ENCODE measurements at places on chromosomes 16 and 17.

DNA sequence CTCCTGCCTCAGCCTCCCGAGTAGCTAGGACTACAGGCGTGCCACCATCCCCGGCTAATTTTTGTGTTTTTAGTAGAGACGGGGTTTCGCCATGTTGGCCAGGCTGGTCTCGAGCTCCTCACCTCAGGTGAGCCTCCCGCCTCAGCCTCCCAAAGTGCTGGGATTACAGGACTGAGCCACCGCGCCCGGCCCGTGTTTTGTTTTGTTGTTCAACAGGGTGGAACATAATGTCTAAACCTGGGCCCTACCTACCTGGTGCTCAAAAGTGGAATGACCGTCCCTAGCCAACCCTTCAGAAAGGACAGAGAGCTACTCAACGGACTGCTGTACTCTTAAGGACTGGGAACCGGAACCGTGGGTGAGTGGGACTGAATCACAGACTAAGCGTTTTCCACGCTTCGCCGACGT is 772 bp upstream of the KIF22 start:
- no peak for DNase-seq

- peak; percentile 57 for DNase-seq
These were observed 21.4 kb downstream of the BAHCC1 start for GRCh38 chr17:81416612-81417011.

GRCh38 chr17:67436233-67436632 is 59.2 kb downstream of the PITPNC1 start:
- no peak for DNase-seq

GRCh38 chr17:9383826-9384225 is 191.8 kb downstream of the STX8 start:
- DNase-seq: no peak

DNA sequence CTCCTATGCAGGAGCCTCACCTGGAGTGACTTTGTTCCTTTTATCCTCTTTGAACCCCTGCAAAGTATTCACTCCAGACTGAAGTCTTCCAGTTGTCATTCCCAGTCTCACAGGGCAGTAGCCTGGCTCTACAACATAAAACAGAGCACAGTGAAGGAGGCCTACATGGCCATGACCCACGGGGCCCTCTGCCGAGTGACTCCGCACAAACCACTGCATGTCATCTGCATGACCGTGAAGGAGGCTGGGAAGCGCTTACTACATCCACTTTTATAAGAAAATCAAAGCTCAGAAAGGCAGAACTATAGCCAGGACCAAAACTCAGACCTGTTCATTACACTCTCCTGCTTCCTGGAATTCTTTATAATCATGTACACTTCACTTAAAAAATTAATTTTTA is 42.5 kb downstream of the BRD7 start:
- no peak for DNase-seq

- DNase-seq: no peak
These were observed 67.4 kb downstream of the SLC39A11 start for GRCh38 chr17:73025041-73025560.

GRCh38 chr16:88469615-88470395 is 16.7 kb downstream of the ZFPM1 start:
- DNase-seq: no peak
